Karpas-422 (cell line): ENCODE measurements at places on chromosomes 7 and 10. TPM values are rescaled to one million over a fixed set of nuclear protein-coding genes. Genes with fewer than 3 reads are reported as not detected.

GRCh38 chr10:101007915-101008822, 8.6 kb downstream of the LZTS2 start:
- H3K36me3 ChIP-seq = 0 out of 2 replicates have a peak, but pooled peaks cover under 1% of the 10 kb centered on the region
- no peak overlapping the region for H3K4me3 ChIP-seq
- no peak for DNase-seq
- peaks cover 9% of the 10 kb centered on the region for H3K4me1 ChIP-seq

- H3K4me1 ChIP-seq = peaks cover 7% of the 10 kb centered on the region
- 0 out of 2 replicates have a peak, but pooled peaks cover 5% of the 10 kb centered on the region for H3K36me3 ChIP-seq
- no peaks in the 10 kb centered on the region for H3K27me3 ChIP-seq
- no peak for DNase-seq
- no peak overlapping the region for H3K27ac ChIP-seq
These were observed 130.1 kb downstream of the CREB5 start for GRCh38 chr7:28542410-28542809.

GRCh38 chr7:146115851-146116520, 615 bp upstream of the CNTNAP2 start:
- no peaks in the 10 kb centered on the region for H3K27me3 ChIP-seq
- H3K36me3 ChIP-seq = no peaks in the 10 kb centered on the region
- no peak for DNase-seq
- no peaks in the 10 kb centered on the region for H3K4me1 ChIP-seq
- H3K4me3 ChIP-seq = no peak overlapping the region
- H3K27ac ChIP-seq = no peak overlapping the region

GRCh38 chr7:80870813-80871212, 48.0 kb downstream of the SEMA3C start:
- no peak for DNase-seq
- H3K27me3 ChIP-seq = no peaks in the 10 kb centered on the region
- no peak overlapping the region for H3K4me3 ChIP-seq
- H3K4me1 ChIP-seq = no peaks in the 10 kb centered on the region

- H3K36me3 ChIP-seq = no peaks in the 10 kb centered on the region
- no peak for DNase-seq
- H3K27me3 ChIP-seq = no peaks in the 10 kb centered on the region
- H3K4me1 ChIP-seq = no peaks in the 10 kb centered on the region
- no peak overlapping the region for H3K4me3 ChIP-seq
These were observed 7.2 kb downstream of the SGCE start for GRCh38 chr7:94648731-94649130.

DNA sequence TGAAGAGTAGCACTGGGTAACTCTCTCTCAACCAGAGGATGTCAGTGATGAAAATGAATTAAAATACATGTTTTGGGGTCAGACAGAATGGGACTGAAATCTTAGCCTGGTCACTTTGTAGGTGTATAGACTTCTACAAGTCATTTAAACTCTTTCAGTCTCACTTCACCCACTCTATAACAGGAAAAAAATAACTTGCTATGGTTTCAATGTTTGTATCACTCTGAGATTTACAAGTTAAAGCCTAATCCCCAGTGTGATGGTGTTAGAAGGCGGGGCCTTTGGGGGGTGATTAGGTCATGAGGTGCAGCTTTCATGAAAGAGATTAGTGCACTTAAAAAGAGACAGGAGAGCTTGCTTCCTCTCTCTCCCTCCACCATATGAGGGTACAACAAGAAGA, 134.8 kb downstream of the INHBA start:
- H3K36me3 ChIP-seq = no peaks in the 10 kb centered on the region
- no peak overlapping the region for H3K4me3 ChIP-seq
- no peaks in the 10 kb centered on the region for H3K27me3 ChIP-seq
- H3K4me1 ChIP-seq = no peaks in the 10 kb centered on the region

DNA sequence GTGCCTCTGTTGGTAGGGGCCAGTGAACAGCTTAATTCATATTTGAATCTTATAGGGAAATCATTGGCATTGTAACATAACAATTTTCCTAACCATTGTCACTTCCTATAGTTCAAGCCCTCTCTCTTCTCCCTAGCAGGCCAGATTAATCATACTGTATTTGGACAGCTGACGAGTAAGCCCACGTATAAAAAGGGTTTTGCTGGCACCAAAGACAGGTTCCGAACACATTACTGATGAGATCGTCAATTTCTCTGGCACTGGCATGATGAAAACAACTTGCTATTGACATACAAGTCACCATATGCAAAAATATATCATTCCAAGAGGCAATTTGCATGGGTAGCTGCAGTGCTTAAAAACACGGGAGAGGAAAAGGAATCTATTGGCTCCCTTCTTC, 891.1 kb upstream of the AUTS2 start:
- no peak overlapping the region for H3K27ac ChIP-seq
- DNase-seq = no peak
- H3K36me3 ChIP-seq = no peaks in the 10 kb centered on the region
- no peaks in the 10 kb centered on the region for H3K4me1 ChIP-seq
- peaks cover 5% of the 10 kb centered on the region; the same call in 1 of the 2 replicates for H3K27me3 ChIP-seq

GRCh38 chr10:34627331-34627730, 187.8 kb downstream of the PARD3 start:
- no peaks in the 10 kb centered on the region for H3K4me1 ChIP-seq
- H3K27ac ChIP-seq = no peak overlapping the region
- H3K4me3 ChIP-seq = no peak overlapping the region
- no peaks in the 10 kb centered on the region for H3K36me3 ChIP-seq
- H3K27me3 ChIP-seq = no peaks in the 10 kb centered on the region

GRCh38 chr7:18419456-18419855, 76.1 kb upstream of the HDAC9 start:
- H3K27me3 ChIP-seq = no peaks in the 10 kb centered on the region
- no peak overlapping the region for H3K27ac ChIP-seq
- H3K4me1 ChIP-seq = no peaks in the 10 kb centered on the region

- H3K27me3 ChIP-seq = no peaks in the 10 kb centered on the region
- no peaks in the 10 kb centered on the region for H3K36me3 ChIP-seq
- no peaks in the 10 kb centered on the region for H3K4me1 ChIP-seq
- no peak overlapping the region for H3K4me3 ChIP-seq
- H3K27ac ChIP-seq = no peak overlapping the region
These were observed 232 bp upstream of the GRID1 start for GRCh38 chr10:86366902-86367151.

GRCh38 chr10:112821038-112821437, 129.0 kb upstream of the TCF7L2 start:
- no peaks in the 10 kb centered on the region for H3K36me3 ChIP-seq
- H3K4me1 ChIP-seq = peaks cover 17% of the 10 kb centered on the region
- no peak overlapping the region for H3K27ac ChIP-seq
- DNase-seq = no peak

The SUGCT gene
- total RNA-seq = 0.14 and 0.48 TPM in 2 replicates

The PDK4 gene
- total RNA-seq = not detected in 2 replicates

The LIPF gene
- total RNA-seq = 0.22 TPM in 1 of 2 replicates, not detected in the other

The CDHR1 gene
- not detected in 2 replicates for total RNA-seq

The ZNF655 gene
- 169 TPM in 2 replicates for total RNA-seq

The HMX3 gene
- not detected in 2 replicates for total RNA-seq

The TMUB1 gene
- total RNA-seq = 30.9 and 56.4 TPM in 2 replicates

The RRP12 gene
- total RNA-seq = 16.2 and 16.5 TPM in 2 replicates

The FOXI2 gene
- total RNA-seq = not detected in 2 replicates
